CD8-positive, alpha-beta memory T cell (primary cell): ENCODE measurements at places on chromosomes 11 and 22. TPM values are rescaled to one million over a fixed set of nuclear protein-coding genes. Genes with fewer than 3 reads are reported as not detected.
A peak's percentile ranks its signal among the peaks of the same experiment; 100 is the strongest.

OR52L1 gene
- total RNA-seq = not detected

CCDC81 gene
- total RNA-seq = 0.44 TPM

DNA sequence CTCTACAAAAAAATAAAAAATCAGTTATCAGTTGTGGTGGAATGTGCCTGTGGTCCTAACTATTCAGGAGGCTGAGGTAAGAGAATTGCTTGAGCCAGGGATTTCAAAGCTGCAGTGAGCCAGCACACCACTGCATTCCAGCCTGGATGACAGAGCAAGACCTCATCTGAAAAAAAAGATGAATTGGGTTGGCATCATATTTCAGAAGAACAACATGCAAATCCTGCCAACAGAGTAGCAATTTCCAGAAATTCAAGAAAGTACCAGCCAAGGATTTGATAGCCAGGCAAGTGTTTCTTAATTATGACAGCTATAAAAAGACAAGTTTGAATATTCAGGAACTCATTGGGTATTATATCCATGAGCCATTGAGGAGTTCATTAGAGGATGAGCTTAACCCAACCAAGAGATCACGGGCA is 75.2 kb downstream of the USP47 start:
- no peaks in the 10 kb centered on the region for H3K27me3 ChIP-seq
- DNase-seq = no peak
- H3K4me3 ChIP-seq = no peak overlapping the region
- no peak overlapping the region for H3K27ac ChIP-seq
- H3K36me3 ChIP-seq = no peaks in the 10 kb centered on the region

GRCh38 chr11:44825058-44825785 is 98.5 kb downstream of the TSPAN18 start:
- no peak overlapping the region for H3K27ac ChIP-seq
- no peak overlapping the region for H3K4me3 ChIP-seq
- DNase-seq = no peak
- no peaks in the 10 kb centered on the region for H3K36me3 ChIP-seq
- no peaks in the 10 kb centered on the region for H3K27me3 ChIP-seq
- H3K4me1 ChIP-seq = no peaks in the 10 kb centered on the region

DNA sequence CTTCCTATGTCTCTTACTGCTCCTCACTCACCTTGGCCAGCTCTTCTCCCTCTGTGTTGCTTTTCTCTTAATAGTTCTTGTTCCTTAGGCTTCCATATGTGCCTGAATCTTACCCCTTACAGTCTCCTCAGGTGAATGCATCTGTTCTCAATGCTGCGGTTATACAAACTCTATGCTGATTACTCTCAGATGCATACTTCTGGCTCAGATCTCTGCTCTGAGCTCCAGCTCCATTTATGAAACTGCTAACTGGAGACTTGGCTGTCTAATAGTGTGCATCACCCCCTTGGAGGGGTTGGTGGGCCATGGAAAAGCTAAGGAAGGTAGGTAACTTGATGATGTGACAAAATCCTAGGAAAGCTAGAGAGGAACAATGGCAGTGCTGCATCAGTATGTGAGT is 422.5 kb downstream of the TMEM135 start:
- DNase-seq = no peak
- H3K36me3 ChIP-seq = no peaks in the 10 kb centered on the region
- H3K27ac ChIP-seq = no peak overlapping the region
- H3K27me3 ChIP-seq = no peaks in the 10 kb centered on the region

KRTAP5-8 gene
- total RNA-seq = not detected

DNA sequence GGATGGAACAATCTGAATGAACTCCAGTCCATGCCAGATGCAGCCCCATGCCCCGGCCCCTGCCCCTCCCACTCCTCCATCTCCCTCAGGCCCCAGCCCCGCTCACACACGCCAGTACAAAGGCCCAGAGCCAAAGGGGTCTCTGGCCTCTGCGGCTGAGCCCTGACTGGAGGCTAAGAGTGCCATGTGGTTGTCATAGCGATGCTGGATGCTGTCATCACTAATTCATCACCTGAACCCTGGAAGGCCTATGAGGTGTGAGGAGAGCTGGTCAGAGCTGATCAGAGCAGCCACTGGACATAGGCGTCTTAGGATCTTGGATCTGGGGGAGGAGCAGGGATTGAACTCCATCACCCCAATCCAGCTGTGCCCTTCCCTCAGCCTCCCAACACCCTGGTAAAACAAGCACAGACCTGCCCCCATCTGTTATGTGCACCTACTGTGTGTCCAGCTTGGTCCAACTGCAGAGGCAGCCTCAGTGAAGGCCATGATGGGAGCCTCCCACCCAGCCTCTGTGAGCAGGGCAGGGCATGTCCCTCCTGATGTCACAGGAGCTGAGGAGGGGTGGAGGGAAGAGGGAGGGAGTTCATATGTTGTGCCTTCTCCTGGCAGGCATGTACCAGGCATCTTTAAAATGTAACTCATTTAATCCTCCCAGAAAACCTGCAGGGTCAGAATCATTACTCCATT is 16.7 kb downstream of the PDE2A start:
- H3K4me3 ChIP-seq = no peak overlapping the region
- H3K4me1 ChIP-seq = no peaks in the 10 kb centered on the region
- H3K36me3 ChIP-seq = no peaks in the 10 kb centered on the region
- H3K27me3 ChIP-seq = peaks cover 3% of the 10 kb centered on the region

PRR14L gene
- 50.4 TPM for total RNA-seq

- H3K36me3 ChIP-seq = no peaks in the 10 kb centered on the region
- DNase-seq = peak; percentile 83
- peak within 1 kb of the TSS; percentile 57 for H3K27ac ChIP-seq
- no peaks in the 10 kb centered on the region for H3K27me3 ChIP-seq
- peaks cover 49% of the 10 kb centered on the region for H3K4me1 ChIP-seq
These were observed at the start of gene APBB1 for GRCh38 chr11:6419009-6419631. Gene APBB1, minus strand, starts transcription at chr11:6419094. Its CDS starts 7,747 bp downstream, at chr11:6411347.
